Activated gamma-delta T cell treated with Interleukin-2 at 50 U/mL for 16 hours (primary cell): ENCODE measurements at places on chromosomes 11 and 22.

GRCh38 chr11:48020092-48020755 lies 39.9 kb downstream of the PTPRJ start:
- no peak for DNase-seq

DNA sequence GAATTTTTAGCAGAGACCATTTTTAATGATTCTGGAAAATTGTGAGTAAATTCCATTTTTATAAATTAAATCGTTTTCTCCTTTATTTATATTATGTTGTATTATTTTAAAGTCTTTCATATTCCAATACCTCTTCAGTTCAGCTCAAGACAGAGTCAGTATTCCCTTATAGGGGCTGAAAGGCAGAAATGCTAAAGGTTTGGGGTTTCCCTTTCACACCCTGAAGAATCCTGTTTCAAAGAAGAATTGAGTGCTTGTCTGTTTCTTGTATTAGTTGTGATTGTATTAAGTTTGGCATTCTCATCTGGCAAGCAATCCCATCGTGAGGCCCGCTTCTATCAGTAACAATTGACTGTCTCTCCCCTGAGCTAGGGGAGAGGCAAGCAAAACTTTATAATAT lies 57.4 kb downstream of the PACSIN2 start:
- no peak for DNase-seq

GRCh38 chr22:43845981-43846380 lies 16.3 kb downstream of the SULT4A1 start:
- no peak for DNase-seq

DNA sequence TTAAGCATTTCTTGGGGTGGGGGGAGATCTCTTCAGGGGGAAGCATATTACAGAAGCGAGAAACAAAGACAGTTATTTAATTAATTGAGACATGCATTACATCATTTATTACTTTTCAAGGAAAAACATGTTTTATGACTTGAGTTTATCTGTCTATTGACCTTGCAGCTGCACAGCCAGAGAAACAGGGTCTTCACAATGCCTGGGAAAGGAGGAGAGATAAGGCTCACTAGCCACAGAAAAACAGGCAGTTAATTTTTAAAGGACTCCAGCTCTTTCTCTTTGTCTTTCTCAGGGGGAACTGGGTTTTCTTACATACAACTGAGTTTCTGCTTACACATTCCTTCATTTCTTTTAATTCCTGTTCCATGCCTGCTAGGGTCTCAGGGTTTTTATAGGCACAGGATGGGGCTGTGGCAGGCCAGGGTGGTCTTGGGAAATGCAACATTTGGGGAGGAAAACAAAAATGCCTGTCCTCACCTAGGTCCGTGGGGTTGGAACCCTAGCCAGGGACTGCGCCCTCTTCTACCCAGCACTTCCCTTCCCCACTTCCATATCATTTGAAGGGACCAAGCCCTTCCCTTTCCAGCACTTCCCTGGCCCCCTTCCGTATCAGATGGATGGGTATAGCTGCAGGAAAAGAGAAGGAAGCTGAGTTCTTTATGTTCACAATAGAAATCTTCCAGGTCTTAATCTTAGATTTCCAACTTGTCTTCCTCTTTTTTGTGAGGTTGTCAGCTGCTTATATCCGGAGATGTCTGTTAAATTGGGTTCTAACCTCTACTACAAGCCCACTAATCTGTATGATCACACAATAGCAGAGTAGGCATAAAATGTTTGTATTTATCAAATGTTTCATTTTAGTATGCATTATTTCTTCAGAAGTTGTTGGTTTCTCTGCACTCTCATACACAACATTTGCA lies 38.3 kb downstream of the BIRC2 start:
- DNase-seq: no peak

DNA sequence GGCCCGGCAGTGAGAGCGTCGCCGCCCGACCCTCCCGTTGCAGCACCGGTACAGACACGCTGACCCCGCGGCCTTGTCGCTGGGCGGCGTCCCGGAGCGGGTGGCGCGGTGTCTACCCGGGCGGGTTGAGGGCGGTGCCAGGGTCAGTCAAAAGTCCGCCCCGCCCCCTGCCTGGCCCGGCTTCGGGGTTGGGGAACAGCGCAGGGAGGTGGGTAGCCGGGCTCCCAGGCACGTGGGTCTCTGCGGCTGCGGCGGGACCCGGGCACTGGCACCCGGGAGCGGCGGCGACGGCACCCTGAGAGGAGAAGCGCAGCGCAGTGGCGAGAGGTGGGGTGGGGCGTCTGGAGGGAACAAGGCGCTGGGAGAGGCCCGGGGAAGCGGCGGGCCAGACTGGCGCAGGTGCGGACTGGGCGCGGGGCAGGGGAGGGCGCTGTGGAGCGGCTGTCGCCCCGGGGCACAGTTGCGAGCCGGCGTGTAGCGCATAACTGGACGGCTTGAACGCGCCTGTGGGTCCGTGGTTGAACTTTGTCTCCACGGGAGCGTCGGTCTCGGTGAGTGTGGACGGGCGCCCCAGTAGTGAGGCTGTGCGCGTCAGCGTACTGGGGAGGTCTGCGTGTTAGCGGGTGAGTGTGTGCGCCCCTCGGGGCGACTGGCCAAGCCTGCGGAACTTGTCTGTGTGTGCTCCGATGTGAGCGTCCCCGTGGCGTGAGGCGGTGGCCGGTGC lies at the start of gene P2RY2:
Gene P2RY2 (plus strand): TSS at position 176 of the 724 bp plus-strand sequence. CDS start 15,879 bp downstream, outside the sequence.
- DNase-seq: no peak

DNA sequence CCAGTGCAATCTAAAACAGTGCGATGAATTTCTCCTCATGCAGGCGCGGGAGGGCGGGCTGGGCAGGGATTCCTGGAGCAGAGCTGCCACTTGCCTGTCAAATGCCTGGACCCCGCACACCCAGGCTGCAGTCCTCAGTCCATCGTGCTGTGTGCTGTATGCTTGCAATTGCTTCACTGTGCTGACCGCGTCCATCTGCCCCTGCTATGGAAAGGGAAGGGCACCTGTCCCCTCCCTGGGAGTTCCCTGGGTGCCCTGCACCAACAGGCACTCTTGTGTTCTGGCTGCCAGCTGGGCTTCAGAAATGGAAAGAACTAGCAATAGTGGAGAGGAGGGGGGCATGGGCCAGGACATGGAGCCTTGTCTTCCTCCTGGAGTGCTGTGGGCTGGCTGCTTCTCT lies 185.4 kb upstream of the B3GAT1 start:
- no peak for DNase-seq

DNA sequence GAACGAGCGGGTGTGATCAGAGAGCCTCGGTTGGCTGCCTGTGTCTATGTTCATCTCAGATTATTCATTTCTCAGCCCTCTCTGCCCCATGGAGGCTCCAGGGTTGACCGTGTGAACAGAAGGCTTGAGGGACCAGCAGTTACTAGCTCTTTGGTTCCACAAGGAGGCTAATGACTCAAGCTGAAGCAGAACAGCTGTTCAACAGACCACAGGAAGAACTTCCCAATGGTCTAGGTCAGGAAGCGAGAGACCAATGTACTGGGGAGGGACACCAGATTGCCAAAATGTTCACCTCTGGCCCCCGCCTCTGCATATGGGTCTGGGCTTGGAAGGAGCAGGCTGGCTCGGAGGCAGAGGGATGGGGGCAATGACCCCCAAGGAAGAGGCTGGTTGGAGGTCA lies 14.7 kb upstream of the PDE2A start:
- DNase-seq: no peak

DNA sequence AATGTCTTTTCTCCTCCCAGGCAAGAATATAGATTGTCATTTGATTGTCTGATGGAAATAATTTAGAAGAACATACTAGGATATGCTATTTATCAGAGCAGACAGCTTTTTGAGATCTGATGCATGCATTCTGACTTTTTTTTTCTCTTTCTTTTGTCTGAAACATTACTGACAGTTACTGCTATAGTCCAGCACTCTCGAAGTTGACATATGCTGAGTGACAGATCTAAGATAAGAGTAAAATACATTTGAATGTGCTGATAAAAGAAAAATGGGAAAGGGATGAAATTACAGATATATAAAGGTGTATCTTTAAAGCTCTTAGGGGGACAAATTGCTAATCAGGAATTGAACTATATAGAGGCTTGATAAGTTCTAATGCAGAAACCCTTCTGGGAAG lies 753.8 kb upstream of the TENM4 start:
- DNase-seq: no peak

GRCh38 chr11:115132436-115133228 lies 371.6 kb downstream of the CADM1 start:
- no peak for DNase-seq

GRCh38 chr11:68889948-68890446 lies 13.6 kb downstream of the MRPL21 start:
- no peak for DNase-seq

DNA sequence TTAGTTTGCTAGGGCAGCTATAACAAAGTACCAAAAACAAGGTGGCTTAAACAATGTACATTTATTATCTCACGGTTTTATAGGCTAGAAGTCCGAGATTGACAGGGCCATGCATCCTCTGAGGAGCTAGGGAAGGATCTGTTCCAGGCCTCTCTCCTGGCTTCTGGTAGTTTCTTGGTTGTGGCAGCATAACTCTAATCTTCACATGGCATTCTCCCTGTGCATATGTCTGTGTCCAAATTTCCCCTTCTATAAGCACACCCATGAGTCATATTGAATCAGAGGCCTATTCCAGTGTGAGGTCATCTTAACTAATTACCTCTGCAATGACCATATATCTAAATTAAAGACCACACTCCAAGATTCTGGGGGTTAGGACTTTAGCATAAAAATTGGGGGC lies 31.3 kb upstream of the MMP13 start:
- DNase-seq: no peak

GRCh38 chr11:2483426-2483825 lies 38.6 kb downstream of the KCNQ1 start:
- DNase-seq: no peak

DNA sequence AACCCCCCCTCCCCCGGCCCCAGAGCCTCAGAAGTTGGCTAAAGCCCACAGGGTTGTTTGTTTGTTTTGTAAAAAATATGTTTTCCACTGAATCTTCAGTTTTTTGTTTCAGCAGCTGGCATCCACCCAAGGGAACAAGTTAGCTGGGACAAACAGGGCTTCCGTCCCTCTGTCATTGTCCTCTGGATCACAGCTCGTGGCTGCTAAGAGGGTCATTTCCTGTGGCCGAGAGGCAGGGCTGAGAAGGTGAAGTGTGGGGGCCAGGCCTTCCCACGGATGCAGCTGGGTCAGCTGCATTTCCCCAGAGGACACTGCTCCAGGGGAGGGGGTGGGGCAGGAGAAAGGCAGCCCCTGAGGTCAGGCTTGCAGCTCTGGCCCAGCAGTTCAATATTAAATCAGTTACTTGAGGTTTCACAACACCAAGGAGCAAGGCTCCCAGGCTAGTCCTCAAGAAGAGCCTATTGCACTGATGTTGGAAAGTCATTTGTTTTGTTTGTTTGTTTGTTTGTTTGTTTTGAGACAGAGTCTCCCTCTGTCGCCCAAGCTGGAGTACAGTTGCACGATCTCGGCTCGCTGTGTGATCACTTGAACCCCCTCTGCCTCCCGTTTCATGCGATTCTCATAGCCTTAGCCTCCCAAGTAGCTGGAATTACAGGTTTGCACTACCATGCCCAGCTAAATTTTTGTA lies 34.4 kb upstream of the SMTN start:
- DNase-seq: no peak

- no peak for DNase-seq
These were observed 7.9 kb upstream of the SYT7 start for GRCh38 chr11:61588728-61589191.

GRCh38 chr22:49046546-49047361 lies 780.9 kb downstream of the BRD1 start:
- DNase-seq: no peak

DNA sequence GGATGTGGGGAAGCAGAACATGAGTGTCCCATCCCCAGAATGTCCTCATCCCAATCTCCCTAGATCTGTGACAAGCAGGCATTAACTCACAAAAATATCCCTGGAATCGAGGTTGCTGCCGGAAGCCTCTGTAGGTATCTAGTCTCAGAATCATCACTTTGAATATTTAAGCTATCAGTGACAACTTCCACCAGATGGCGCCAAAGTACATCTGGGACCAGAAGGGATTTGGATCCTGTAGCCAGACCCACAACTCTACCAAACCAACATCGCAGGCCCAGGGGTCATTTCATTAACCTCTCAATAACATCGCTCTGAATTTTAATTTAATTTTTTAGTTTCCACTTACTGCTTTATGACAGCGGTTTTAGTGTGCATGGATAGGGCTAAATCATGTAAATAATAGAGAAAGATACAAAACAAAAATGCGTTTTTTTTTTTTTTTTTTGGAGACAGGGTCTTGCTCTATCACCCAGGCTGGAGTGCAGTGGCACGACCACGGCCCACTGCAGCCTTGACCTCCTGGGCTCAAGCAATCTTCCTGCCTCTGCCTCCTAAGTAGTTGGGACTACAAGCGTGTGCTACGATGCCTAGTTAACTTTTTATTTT lies 1.1 kb upstream of the EXT2 start:
- peak; percentile 79 for DNase-seq

- DNase-seq: no peak
These were observed 3.8 kb downstream of the PRG3 start for GRCh38 chr11:57377107-57377506.

GRCh38 chr11:74092425-74092824 lies 78.4 kb downstream of the C2CD3 start:
- DNase-seq: no peak

- no peak for DNase-seq
These were observed 12.7 kb upstream of the TSGA10IP start for GRCh38 chr11:65932558-65932919.

GRCh38 chr22:49417833-49418232 lies 409.8 kb downstream of the BRD1 start:
- no peak for DNase-seq

DNA sequence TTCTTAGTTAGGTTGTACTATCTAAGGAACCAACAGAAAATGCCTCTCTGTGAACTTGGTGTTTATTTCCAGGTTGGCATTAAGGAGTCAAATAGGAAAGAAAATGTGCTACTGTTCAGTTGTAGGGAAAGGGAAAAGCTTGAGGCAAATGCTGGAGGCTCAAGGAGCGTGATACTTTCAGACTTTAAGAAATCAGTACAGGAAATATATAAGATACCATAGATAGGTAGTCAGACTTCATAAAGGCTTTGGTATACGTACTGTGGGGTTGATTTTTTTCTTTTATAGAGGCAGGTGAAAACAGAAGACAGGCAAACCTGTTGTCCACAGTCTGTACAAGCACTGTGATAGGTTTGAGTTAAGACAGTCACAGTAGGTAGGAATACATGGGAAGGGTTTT lies 30.8 kb downstream of the EP300 start:
- DNase-seq: no peak

GRCh38 chr11:22991196-22991595 lies 130.9 kb upstream of the CCDC179 start:
- DNase-seq: no peak

DNA sequence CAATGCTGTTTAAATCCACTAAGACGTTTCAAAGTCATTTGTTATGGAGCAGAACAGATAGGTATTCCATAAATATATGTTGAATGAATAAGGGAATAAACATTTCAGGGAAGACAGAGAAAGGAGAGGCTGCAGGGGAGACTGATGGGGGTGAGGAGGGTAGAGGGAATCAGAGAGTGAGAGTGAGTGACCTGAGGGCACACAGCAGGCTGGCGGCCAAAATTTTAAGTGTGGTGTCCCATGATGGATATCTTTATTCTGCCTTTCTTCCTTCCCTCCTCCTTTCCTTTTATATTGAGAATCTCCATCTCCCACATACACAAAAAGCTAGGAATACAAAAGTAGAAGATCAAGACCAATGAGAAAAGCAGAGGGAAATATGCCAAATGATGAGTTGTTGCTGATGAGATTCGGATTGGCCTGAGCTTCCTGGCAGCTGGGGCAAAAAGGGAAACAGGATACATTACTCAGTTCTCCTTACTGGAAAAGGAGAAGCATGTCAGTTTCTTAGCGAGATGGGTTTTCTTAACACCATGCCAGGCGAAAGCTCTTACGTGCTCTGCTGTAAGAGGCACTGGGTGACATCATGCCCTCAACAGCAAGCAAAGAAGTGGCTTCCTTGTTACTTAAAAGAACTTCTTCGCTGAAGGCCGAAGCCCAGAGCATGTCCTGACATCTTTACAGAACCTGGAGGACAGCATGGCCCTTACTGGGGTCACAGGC lies 11.2 kb upstream of the CYTH4 start:
- DNase-seq: no peak
